Heart left ventricle (tissue), 16 donors: ENCODE measurements at places on chromosomes 5 and 9. TPM values are rescaled to one million over a fixed set of nuclear protein-coding genes. Genes with fewer than 3 reads are reported as not detected.

MPDZ gene
- total RNA-seq: 64.8 TPM

S100Z gene
- not detected for total RNA-seq

PDCD1LG2 gene
- 3.0 TPM for total RNA-seq

TMEM174 gene
- not detected for total RNA-seq

PCDHB2 gene
- total RNA-seq: 2.3 TPM

CNTFR gene
- total RNA-seq: 9.8 TPM

TXN gene
- 55.1 TPM for total RNA-seq

SLC1A3 gene
- 120 TPM for total RNA-seq

PKN3 gene
- 16.1 TPM for total RNA-seq

PCDHGB7 gene
- 13.5 TPM for total RNA-seq

SIMC1 gene
- 4.6 TPM for total RNA-seq

URM1 gene
- 50.7 TPM for total RNA-seq

C1QTNF3 gene
- total RNA-seq: 0.49 TPM

LYRM7 gene
- 18.0 TPM for total RNA-seq

ALDH1A1 gene
- total RNA-seq: 15.3 TPM

SLC4A9 gene
- total RNA-seq: not detected

PCDHGA8 gene
- total RNA-seq: 7.9 TPM

LHX6 gene
- 10.6 TPM for total RNA-seq

IFNB1 gene
- total RNA-seq: not detected

FBLL1 gene
- total RNA-seq: not detected

DOK3 gene
- 2.1 TPM for total RNA-seq

ZNF474 gene
- 0.24 TPM for total RNA-seq

MEIKIN gene
- not detected for total RNA-seq
